ENCODE measurements at places on chromosomes 11 and 22.

DNA sequence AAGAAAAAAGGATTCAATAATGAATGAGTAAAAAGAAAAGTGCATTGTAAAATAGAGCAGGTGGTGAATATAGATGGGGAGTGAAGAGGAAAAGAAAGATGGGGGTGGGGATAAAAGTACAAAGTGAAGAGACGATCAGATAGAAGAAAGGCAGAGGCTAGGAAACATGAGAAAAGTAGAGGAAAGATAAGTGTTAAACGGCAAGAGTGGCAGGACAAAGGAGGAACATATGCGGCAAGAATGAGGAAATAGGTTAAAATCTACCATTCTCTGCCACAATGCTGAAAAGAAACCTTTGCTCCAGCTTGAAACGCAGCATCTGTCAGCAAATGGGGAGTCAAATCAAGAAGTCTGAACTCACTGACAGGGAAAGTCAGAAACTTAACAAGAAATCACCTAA, 6.8 kb downstream of the FUT4 start:
- DNase-seq: no peak

DNA sequence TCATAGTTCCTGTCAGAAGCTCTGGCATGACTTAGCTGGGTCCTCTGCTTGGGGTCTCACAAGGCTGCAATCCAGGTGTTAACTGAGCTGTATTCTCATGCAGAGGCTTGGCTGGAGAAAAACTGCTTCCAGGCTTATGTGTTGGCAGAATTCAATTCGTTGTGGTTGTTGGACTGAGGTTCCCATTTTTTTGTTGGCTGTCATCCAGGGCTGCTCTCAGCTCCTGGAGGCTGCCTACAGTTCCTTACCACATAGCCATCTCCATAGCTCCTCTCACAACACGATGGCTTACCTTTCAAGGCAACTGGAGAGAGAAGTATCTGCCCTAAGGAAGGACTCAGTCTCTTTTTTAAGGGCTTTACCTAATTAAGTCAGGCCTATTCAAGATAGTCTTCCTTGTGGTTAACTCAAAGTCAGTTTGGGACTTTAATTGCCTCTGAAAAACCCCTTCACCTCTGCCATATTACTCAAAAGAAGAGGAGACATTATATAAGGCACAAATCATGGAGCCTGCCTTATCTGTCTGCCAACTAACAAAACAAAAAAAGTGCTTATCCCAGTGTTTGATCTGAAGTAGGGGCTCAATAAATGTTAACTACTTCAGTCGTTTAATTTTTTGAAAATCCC, 35.2 kb downstream of the OR2AG2 start:
- DNase-seq: no peak

- DNase-seq: peak; percentile 33
Measured at GRCh38 chr11:86816251-86816726, 15.9 kb downstream of the PRSS23 start.

DNA sequence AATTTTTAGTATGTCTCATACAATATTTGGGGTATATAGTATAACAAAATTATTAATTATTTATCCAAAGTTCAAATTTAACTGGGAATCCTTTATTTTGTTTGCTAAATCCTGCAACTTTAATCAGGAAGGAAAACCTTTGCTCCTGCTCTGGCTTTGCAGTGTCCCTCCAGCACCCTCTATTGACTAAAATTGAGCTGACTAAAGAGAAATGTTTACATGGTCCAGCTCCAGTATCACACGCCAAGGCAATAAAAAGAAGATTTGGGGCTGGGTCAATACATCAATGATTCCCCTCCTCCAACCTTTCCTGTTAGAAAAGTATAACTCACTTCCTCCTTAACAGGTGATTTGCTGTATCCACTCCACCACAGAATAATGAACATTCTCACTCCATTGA, 153.0 kb upstream of the LRRC4C start:
- no peak for DNase-seq

- no peak for DNase-seq
Measured at GRCh38 chr11:105245781-105246315, 106.3 kb upstream of the CARD18 start.

DNA sequence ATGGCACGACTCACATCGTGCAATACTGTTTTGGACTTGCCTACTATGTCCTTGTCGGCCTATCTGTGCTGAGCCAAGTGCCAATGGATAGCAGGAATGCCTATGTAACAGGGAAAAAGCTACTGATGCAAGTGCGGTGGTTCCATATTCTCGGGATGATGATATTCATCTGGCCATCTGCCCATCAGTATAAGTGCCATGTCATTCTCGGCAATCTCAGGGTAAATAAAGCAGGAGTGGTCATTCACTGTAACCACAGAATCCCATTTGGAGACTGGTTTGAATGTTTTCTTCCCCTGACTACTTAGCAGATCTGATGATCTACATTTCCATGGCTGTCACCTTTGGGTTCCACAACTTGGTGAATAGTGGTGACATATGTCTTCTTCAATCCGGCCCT, 20.1 kb downstream of the OOSP3 start:
- no peak for DNase-seq

- DNase-seq: no peak
Measured at GRCh38 chr11:130278745-130279144, 36.0 kb downstream of the ZBTB44 start.
